Heart right ventricle (tissue), 16 donors: ENCODE measurements at places on chromosomes 1 and 21.

DNA sequence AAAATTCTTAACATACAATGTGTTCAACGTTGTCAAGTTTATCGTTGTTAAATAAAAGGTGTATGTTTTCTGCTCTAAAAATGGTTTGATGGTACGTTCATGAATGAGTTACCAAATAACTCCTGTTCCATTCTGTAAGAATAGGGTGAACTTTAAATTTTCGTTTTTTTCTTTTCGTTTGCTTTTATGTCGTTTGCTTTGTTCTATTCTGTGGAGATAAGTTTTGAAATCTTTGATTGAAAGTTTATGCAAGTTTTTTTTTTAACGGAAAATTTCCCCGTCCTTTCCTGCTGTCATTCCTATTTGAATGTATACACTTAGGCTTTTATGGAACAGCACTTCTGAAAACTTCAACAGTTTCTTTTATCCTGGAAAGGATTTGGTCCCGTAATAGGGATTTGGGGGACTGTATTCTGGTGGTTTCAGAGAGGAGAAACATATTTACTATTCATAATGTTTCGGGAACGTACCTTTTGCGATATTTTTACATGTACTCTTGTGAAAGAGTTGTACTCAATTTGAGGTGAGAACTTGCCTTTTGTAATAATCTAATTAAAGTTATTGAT is 1.7 kb downstream of the DR1 start:
- peak overlapping the region; percentile 94 for H3K4me3 ChIP-seq
- H3K36me3 ChIP-seq, result no peaks in the 10 kb centered on the region
- H3K27ac ChIP-seq, result no peak overlapping the region

DNA sequence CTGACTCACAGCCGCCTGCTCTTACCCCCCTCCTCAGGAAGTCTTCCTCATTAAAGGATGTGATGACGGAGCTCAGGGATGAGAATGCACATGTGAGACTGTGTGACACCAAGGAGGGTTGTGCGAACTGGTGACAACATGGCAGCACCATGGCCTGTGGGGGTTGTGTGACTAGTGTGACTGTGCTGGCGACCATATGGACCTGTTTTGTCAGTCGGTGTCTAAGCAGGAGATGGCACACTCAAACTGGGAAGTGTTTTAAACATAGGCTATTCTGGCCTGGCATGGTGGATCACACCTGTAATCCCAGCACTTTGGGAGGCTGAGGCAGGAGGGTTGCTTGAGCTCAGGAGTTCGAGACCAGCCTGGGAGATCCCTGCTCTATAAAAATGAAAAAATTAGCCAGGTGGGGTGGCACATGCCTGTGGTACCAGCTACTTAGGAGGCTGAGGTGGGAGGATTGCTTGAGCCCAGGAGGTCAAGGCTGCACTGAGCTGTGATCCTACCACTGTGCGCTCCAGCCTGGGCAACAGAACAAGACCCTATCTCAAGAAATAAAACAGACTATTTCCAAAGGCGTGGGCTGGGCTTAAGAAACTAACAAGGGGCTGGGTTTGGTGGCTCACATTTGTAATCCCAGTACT is 7.4 kb downstream of the TRNP1 start:
- no peak for DNase-seq
- H3K27me3 ChIP-seq, result peaks cover 6% of the 10 kb centered on the region
- H3K36me3 ChIP-seq, result peaks cover 7% of the 10 kb centered on the region
- peaks cover 55% of the 10 kb centered on the region for H3K4me1 ChIP-seq
- no peak overlapping the region for H3K4me3 ChIP-seq
- no peak overlapping the region for H3K27ac ChIP-seq

DNA sequence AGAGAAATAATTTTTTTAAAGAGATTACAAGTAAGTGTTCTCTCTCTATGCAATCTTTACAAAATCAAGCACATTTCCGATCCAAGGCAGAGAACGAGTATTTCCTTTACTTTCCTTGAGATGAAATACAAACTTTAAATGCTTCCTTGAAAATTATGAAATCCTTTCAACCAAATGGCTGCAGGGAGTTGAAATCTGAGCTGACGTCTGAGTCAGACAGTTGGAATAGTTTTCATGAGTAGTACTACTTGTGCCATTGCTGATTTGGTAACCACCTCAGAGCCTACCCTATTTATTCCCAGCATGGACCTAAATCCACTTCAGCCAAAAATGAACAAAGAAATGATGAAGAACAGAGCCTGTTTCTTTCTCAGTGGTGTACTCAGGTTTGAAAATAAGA is 183.6 kb downstream of the GIPC2 start:
- H3K36me3 ChIP-seq, result no peaks in the 10 kb centered on the region
- H3K4me3 ChIP-seq, result no peak overlapping the region
- H3K27me3 ChIP-seq, result no peaks in the 10 kb centered on the region
- no peak overlapping the region for H3K27ac ChIP-seq
- H3K4me1 ChIP-seq, result no peaks in the 10 kb centered on the region
- DNase-seq, result no peak

DNA sequence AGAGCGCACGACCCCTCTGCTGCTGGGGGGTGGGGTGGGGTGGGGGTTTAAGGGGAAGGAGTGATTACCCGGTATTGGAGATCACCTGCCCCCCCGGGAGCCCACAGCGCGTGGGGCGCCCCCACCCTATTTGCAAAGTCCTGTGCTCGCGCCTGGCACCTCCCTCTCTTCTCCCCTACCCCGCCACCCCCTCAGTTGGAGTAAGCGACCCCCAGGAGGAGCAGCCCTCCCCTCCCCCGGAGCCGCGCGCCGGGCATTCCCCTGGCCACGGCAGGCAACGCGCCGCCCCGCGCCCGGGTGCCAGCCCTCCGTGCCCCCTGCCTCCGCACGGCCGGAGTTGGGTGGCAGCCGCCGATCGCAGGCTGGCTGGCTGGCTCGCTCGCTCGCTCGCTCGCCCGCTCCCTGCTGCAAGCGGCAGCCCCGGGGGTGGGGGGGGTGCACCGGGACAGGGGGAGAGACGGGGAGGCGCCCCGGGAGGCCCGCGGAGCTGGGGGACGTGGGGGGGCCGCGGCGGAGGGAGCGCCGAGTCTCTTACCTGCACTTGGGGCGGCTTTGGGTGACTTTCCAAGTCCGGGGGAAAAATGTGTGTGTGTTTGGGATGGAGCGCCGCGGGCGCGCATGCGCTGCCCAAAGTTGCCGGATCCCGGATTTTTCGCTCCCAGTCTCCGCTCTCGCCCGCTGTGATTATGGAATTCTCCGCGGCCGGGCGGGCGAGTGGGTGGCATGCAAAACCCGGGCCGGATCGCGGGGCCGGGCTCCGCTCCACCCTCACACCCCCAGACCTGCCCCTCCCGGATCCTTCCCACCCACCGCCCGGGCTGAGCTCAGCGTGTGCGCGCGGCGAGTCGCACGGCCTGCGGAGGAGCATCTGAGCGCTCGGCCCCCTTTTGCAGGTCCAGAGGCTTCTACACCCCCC is at the start of gene CASZ1:
Gene CASZ1 (minus strand): TSS at position 618 of the 916 bp plus-strand sequence. CDS start 102,757 bp downstream, outside the sequence.
- H3K27me3 ChIP-seq, result peaks cover 14% of the 10 kb centered on the region
- peak within 1 kb of the TSS; percentile 96 for H3K4me3 ChIP-seq
- peaks cover 21% of the 10 kb centered on the region for H3K4me1 ChIP-seq
- DNase-seq, result peak; percentile 86
- H3K27ac ChIP-seq, result peak within 1 kb of the TSS; percentile 93

GRCh38 chr1:165851034-165851658 is 23.7 kb downstream of the UCK2 start:
- no peaks in the 10 kb centered on the region for H3K27me3 ChIP-seq
- H3K36me3 ChIP-seq, result no peaks in the 10 kb centered on the region
- no peak for DNase-seq
- H3K4me3 ChIP-seq, result no peak overlapping the region
- peaks cover 5% of the 10 kb centered on the region for H3K4me1 ChIP-seq
- H3K27ac ChIP-seq, result no peak overlapping the region

- H3K27me3 ChIP-seq, result no peaks in the 10 kb centered on the region
- peaks cover 13% of the 10 kb centered on the region for H3K4me1 ChIP-seq
- H3K36me3 ChIP-seq, result no peaks in the 10 kb centered on the region
- no peak for DNase-seq
Observed at GRCh38 chr1:47565092-47565491, 127.2 kb downstream of the FOXD2 start.

- H3K27me3 ChIP-seq, result no peaks in the 10 kb centered on the region
- H3K4me1 ChIP-seq, result no peaks in the 10 kb centered on the region
- H3K27ac ChIP-seq, result no peak overlapping the region
Observed at GRCh38 chr21:35359076-35359475, 310.0 kb upstream of the RUNX1 start.

DNA sequence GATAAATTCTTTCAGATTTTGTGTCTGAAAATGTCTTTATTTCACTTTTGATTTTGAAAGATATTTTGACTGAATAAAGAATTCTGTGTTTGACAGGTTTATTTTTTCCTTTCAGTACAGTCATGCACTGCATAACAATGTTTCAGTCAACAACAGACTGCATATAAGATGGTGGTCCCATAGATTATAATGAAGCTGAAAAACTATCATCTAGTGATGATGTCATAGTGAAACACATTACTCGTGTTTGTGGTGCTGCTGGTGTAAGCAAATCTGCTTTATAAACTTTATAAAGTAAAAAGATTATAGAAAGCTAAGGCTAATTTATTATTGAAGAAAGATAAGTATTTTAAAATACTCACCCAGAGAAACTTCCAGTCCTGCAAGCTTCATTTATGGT is 65.3 kb upstream of the PRRX1 start:
- no peaks in the 10 kb centered on the region for H3K27me3 ChIP-seq
- no peak overlapping the region for H3K4me3 ChIP-seq
- no peaks in the 10 kb centered on the region for H3K4me1 ChIP-seq
- DNase-seq, result no peak
- H3K36me3 ChIP-seq, result no peaks in the 10 kb centered on the region

GRCh38 chr1:96588416-96588995 is 133.1 kb upstream of the PTBP2 start:
- H3K36me3 ChIP-seq, result no peaks in the 10 kb centered on the region
- H3K4me1 ChIP-seq, result no peaks in the 10 kb centered on the region
- H3K27me3 ChIP-seq, result no peaks in the 10 kb centered on the region
- no peak overlapping the region for H3K4me3 ChIP-seq
- DNase-seq, result no peak
- no peak overlapping the region for H3K27ac ChIP-seq

GRCh38 chr21:42670884-42671283 is 17.5 kb downstream of the PDE9A start:
- no peaks in the 10 kb centered on the region for H3K27me3 ChIP-seq
- H3K4me1 ChIP-seq, result peaks cover 37% of the 10 kb centered on the region
- no peaks in the 10 kb centered on the region for H3K36me3 ChIP-seq
- H3K27ac ChIP-seq, result no peak overlapping the region

DNA sequence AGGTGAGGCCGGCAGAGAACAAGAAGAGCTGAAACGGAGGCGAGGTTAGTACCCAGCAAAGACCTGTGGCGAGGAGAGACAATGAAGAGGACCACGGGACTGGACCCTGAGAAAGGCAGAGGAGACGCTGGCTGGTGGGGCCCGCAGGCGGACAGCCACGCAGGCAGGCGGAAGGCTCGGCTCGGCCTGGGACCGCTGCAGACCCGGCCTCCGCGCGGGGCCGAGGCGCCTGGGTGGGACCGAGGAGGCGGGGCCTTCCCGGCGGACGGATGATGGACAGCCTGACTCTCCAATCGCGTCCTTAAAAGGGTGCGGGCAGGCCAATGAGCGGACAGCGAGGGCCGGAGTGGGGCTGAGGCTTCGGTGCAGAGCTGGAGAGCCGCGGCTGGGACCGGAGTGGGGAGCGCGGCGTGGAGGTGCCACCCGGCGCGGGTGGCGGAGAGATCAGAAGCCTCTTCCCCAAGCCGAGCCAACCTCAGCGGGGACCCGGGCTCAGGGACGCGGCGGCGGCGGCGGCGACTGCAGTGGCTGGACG is at the start of gene MPZL1:
Gene MPZL1 (plus strand): TSS at position 366 of the 535 bp plus-strand sequence. CDS start 170 bp downstream, outside the sequence.
- H3K36me3 ChIP-seq, result no peaks in the 10 kb centered on the region
- peak within 1 kb of the TSS; percentile 92 for H3K27ac ChIP-seq
- peak within 1 kb of the TSS; percentile 79 for H3K4me3 ChIP-seq

DNA sequence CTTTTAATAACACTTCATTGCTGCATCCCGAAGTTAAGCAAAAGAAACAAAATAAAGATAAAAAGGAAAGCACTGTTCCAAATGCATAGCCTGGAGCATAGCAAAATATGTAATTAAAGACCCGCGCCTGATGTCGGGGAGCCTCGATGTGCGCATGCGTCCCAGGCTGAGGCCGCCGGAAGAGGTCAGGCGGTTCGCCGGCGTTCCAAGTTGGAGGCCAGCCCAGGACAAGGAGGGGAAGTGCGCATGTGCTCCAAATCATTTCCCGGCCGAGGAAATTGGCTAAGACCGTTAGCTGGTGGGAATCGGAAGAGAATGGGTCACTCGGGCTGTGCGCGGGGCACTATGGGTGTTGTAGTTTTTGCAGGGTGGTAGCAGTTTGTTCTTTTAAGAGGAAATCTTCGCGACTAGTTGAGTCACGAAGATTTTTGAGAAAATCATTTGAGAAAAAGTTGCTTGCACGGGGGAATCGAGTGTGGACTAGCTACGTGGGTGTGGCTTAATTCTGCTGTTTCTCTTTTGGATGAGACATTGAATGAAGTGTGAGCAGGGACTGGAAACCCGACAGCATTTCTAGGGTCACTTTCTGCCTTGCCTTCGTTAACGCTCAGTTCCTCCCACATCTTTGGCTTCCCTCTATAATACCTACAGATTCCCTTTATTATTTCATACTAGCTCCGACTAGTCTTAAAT is 31.0 kb upstream of the CD1D start:
- H3K27me3 ChIP-seq, result no peaks in the 10 kb centered on the region
- DNase-seq, result peak; percentile 97
- no peaks in the 10 kb centered on the region for H3K36me3 ChIP-seq
- H3K27ac ChIP-seq, result peak overlapping the region; percentile 74
- H3K4me1 ChIP-seq, result peaks cover 55% of the 10 kb centered on the region

DNA sequence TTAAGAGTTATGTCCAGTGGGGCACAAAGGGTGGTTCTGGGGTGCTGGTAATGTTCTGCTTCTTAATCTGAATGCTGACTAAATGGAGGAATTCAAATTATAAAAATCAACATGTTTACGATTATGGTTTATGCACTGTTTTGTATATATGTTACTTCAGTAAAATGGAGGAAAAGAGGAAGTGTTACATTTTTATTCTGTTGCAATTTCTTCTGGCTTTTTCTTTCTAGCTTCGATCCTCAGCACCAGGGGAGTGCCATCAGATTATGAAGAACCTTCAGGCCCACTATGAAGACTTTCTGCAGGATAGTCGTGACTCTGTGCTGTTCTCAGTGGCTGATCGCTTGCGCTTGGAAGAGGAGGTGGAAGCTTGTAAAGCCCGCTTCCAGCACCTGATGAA is 105.5 kb downstream of the MACF1 start:
- H3K4me3 ChIP-seq, result no peak overlapping the region
- peaks cover 98% of the 10 kb centered on the region for H3K36me3 ChIP-seq
- no peak for DNase-seq
- no peak overlapping the region for H3K27ac ChIP-seq
- no peaks in the 10 kb centered on the region for H3K4me1 ChIP-seq

GRCh38 chr21:26469789-26470188 is 103.3 kb downstream of the CYYR1 start:
- peaks cover 9% of the 10 kb centered on the region for H3K36me3 ChIP-seq
- H3K27ac ChIP-seq, result no peak overlapping the region
- H3K4me3 ChIP-seq, result no peak overlapping the region

DNA sequence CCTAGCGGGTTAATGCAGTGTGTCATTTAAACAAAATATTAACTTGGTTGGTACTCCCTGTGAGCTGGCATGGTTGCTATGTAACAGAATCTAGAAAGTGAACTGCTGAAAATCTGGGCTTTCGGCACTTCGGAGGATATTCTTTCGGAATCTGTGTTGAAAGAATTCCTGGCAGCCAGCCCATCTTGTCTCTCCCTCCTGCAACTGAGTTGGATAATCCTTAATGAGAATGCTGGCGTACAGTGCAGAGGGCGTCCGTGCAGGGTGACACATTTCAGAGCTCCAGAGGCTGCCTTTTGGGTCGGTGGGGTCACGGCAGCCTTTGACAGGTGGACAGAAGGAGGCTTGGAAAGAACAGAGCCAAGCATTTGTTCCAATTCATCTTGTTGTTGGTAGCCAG is 3.7 kb downstream of the KAZN start:
- no peak overlapping the region for H3K27ac ChIP-seq
- H3K27me3 ChIP-seq, result peaks cover 19% of the 10 kb centered on the region
- peaks cover 11% of the 10 kb centered on the region for H3K4me1 ChIP-seq
- no peak overlapping the region for H3K4me3 ChIP-seq
